ENCODE measurements at places on chromosomes 16 and 17.
A peak's percentile ranks its signal among the peaks of the same experiment; 100 is the strongest.

DNA sequence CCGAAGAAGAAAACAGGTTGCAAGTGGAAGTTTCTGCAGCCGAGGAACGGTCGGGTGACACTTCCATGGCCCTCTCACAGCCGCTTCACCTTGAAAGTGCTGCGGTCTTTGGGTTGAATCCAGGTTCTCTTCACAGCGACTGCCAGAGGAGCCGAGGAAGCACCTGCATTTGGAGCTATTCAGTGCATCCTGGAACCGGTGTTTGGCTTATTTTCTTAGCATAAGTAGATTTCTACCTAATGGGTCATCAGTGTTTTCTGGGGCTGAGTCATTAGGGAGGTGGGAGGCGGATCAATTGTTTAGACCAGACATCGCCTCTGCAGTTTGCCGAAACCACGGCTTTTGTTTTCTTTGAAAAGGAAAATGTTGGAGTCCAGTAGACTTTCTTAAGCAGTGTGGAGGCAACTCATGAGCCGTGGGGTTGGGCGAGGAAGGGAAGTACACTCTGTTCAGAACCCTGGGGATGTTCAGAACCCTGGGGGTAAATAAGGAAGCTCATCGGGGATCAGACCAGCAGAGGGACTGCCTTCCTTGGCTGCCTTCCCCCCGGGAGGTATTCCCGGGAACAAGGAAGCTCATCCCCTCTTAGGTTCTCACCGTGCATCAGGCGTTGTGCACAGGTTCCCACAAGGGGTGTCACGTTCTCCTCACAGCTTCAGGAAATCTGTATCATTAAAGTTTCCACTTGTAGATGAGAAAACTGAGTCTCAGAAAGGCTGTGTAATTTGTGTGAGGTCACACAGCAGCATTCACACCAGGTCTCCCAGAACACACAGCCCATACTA lies 361.5 kb downstream of the SNX29 start:
- no peak for DNase-seq

GRCh38 chr16:9128346-9129342 lies 37.2 kb downstream of the HAPSTR1 start:
- DNase-seq: no peak

DNA sequence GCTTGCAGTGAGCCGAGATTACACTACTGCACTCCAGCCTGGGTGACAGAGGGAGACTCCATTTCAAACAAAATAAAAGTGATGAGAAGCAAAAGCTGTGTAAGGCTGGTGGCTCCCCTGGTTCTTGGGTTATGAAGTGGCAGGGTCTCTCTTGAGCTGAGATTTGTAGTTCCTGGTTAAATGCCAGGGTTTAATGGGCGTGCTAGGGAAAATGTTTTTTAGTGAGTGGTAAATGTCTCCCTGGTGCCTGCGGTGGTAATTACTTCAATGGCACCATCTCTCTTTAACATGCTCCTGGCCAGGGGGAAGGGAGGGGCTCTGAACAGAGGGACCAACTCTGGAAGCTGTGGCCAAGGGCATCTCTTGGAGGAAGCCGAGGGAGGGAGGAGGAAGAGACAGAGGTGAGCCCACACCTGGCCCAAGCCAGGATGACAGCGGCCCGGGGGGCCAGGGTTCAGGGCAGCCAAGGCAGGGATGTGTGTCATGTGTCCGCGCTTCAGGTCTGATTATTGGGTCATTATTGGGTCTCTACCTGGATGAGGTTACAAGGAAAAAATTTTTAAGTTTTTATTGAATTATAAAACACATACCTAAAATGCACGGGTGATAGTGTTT lies 17.8 kb upstream of the RPL38 start:
- no peak for DNase-seq

GRCh38 chr16:71185347-71185746 lies 45.2 kb downstream of the HYDIN start:
- no peak for DNase-seq

GRCh38 chr17:19567216-19568015 lies 33.8 kb downstream of the SLC47A1 start:
- no peak for DNase-seq

DNA sequence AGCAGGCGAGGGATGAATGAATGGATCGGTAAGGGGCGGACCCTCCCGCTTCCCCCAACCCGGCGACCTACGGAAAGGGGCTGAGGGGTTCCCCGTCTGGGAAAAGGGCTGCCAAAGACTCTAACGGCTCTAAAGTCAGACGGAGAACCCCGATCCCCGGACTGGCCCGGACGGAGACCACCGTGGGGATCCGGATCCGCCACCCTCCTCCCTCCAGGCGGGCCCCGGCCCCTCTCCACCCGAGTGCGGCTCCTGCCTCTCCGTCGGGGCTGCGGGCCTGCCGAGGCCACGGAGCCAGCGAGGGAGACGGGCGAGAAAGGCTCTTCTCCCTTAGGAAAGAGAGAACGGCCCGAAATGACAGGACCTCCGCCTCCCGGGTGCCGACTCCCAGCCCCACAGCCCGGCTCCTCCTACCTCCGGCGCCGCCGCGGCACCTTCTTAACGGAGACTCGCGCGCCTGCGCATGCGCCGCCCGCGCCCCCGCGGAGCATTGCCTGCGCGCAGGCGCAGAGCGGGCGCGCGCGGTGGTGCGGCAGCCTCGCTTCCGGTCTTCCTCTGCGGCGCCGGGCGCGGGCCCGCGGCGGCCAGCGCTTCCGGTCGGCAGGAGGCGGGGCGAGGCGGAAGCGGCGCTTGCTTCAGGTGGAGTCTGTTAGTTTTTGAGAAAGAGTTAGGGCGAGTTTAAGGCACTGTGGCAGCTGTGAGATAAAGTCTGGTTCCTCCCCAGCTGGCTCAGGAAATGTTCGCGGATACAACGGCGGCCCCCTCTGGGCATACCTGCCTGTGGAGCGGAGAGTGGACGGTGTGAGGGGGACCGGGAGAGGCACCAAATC lies at the start of gene SLX4:
Gene SLX4, minus strand, starts transcription at position 461 of the 830 bp plus-strand sequence. CDS start 2,642 bp downstream, outside the sequence.
- DNase-seq: peak; percentile 84

DNA sequence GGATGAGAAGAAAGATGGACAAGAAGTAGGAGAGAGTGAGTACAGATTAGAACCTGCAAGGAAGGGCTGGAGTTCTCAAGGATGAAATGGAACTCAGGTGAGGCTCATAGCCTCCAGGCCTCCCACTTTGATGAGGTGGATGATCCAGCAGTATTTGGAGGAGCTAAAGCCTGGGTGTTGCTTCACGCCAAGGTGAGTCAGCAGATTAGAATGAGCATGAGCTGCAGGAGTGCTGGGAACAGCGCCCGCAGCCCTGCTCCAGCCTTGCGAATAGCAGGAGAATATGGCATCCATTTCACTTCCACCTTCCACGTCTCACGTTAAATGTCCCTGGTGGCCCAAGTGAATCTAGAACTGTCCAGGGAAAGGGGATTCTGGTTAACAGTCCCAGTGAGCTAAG lies 94.4 kb upstream of the CPHXL start:
- DNase-seq: no peak

GRCh38 chr17:60864708-60865005 lies 187.0 kb downstream of the BCAS3 start:
- DNase-seq: no peak

GRCh38 chr16:7161891-7162290 lies 170.8 kb upstream of the RBFOX1 start:
- no peak for DNase-seq
